RWPE1 (cell line): ENCODE measurements at places on chromosomes 11 and 22.
A peak's percentile ranks its signal among the peaks of the same experiment; 100 is the strongest.

DNA sequence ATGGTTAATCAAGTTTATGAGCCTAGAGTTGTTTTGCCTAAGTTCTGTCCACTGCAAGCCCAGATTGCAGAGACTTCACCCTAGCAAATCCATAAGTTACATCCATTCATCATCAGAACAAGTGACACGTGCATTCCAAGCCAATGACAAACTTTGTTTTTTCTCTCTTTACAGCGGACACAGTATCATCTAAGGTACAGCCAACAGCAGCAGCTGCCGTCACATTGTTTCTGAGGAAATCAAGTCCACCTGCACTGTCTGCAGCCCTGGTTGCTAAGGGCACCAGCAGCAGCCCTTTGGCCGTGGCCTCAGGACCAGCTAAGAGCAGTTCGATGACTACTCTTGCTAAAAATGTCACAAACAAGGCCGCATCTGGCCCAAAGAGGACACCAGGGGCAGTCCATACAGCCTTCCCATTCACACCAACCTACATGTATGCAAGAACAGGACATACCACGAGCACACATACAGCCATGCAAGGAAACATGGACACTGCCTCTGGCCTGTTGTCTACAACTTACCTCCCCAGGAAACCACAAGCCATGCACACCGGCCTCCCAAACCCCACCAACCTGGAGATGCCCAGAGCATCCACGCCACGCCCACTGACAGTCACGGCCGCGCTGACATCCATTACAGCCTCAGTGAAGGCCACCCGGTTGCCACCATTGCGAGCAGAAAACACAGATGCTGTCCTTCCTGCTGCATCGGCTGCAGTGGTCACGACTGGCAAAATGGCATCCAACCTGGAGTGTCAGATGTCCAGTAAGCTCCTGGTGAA lies 155.8 kb downstream of the C11orf91 start:
- no peak for DNase-seq

DNA sequence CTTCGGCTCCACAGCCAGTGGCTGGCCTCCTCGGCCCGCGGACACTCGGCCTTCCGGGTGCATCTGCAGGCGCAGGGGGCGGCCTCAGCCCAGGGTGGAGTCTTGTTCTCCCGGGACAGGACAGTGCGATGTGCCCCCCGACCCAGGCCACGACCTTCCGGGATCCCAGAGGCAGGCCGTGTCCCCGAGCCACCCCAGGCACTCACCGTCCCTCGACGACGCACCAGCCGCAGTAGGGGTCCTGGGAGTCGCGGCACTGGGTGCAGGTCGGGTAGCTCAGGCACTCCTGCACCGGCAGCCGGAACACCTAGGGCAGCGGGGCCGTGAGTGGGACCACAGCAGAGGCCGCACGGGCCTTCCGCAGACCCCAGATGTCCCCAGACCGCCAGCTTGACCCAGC lies 17.6 kb upstream of the MAPK11 start:
- no peak for DNase-seq

- DNase-seq: no peak
Observed at GRCh38 chr22:37409459-37410050, 17.7 kb downstream of the ELFN2 start.

GRCh38 chr11:20844216-20844615 lies 174.8 kb downstream of the NELL1 start:
- DNase-seq: no peak

- no peak for DNase-seq
Observed at GRCh38 chr11:104704888-104705287, 193.4 kb downstream of the CASP12 start.

GRCh38 chr22:22558972-22559603 lies at the start of gene PRAME:
Gene PRAME, minus strand, starts transcription at chr22:22559265. Its CDS starts 2,433 bp downstream, at chr22:22556832.
- DNase-seq: peak; percentile 8

- DNase-seq: no peak
Observed at GRCh38 chr11:117390743-117391142, 63.1 kb downstream of the CEP164 start.

- no peak for DNase-seq
Observed at GRCh38 chr11:108985945-108986279, 321.0 kb downstream of the DDX10 start.

DNA sequence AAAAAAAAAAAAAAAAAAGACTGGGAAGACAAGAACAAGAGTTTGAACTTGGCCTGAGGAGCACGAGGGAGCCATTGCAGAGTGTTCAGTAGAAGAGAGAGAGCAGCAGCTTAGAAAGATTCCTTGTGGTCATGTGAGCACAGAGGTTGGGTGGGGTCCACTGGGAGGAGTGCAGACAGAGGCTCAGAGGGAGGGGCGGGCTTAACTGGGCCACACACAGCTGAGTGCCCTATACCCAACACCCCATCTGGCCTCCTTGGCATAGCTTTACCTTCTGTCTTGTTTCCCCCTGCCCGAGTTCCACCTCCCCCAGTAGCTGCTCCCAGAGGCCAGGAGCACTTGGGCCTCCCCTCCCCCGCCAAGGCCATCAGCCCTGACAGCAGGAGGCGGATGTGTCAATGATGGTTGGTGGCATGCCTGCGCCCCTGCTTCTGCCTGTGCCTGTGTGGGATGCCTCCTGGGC lies 12.1 kb downstream of the C11orf86 start:
- no peak for DNase-seq

- DNase-seq: peak; percentile 38
Observed at GRCh38 chr22:44870021-44870420, 117.6 kb downstream of the ARHGAP8 start.

DNA sequence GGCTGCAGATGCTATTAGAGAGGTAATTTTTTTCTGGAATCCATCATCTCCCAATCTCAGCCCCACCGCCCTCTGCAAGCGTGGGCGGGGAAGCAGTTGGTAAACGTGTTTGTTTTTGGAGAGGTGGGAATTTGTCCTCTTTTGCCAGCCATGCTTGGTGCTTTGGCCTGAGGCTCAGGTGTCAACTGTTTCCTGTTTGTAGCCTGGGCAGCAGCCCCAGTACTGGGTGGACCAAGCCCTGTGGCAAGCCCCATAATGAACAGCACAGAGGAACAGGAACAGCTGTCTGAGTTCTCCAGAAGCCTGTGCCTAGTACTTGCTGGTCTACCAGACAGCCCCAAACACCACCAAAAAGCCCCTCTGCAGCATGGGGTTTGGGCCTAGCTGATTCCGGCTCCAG lies 39.6 kb downstream of the POU2F3 start:
- DNase-seq: no peak

GRCh38 chr11:69008737-69009440 lies 4.2 kb downstream of the MRGPRF start:
- peak; percentile 98 for DNase-seq

DNA sequence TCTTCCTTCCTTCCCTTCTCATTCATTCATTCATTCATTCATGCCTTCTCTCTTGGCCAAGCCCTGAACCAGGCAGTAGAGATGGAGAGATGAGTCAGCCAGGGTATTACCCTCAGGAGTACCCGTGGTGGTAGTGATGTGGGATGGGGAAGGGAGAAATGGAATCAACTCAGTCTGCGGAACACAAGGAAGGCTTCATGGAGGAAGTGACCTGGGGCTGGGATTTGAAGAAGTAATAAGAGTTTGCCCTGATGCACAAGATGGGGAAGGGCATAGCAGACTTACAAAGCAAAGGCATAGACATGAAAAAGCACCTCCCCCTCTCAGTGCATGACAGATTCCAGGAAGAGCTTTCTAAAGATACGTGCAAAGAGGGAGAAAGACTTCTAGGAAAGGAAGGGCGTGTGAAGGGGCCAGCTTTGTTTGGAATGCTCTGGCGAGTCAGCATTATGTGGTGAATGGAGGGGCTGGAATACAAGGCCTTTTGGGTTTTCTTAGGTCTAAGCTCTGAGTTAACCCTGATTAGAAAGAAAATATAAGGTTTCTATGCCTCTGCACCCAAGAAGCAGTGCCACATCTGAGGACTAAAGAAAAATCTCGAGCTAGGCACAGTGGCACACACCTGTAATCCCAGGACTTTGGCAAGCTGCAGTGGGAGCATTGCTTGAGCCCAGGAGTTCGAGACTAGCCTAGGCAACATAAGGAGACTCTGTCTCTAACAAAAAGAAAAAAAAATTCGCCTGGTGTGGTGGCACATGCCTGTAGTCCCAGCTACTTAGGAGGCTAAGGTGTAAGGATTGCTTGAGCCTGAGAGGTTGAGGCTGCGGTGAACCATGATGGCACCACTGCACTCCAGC lies 36.4 kb upstream of the ACER3 start:
- DNase-seq: peak; percentile 48

- no peak for DNase-seq
Observed at GRCh38 chr11:8318536-8318935, 54.9 kb upstream of the LMO1 start.

GRCh38 chr11:123431619-123432018 lies 1.6 kb downstream of the GRAMD1B start:
- no peak for DNase-seq

DNA sequence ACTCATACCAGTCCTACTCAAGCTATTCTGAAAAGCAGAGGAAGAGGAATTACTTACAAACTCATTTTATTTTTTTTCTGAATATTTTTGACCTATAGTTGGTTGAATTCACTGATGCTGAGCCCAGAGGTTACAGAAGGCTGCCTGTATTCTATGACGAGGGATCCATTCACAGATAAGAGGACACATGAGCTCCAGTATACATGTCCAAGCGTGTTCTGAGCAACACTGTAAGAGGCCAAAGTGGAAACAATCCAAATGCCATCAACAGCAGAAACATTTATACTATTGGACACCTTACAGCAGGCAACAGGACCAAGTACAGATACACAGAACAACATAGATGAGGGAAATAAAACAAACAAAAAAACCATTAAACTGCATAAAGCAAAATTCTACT lies 10.3 kb downstream of the KDM4E start:
- DNase-seq: peak; percentile 50

GRCh38 chr11:63847363-63847762 lies 8.5 kb downstream of the MARK2 start:
- peak; percentile 34 for DNase-seq

DNA sequence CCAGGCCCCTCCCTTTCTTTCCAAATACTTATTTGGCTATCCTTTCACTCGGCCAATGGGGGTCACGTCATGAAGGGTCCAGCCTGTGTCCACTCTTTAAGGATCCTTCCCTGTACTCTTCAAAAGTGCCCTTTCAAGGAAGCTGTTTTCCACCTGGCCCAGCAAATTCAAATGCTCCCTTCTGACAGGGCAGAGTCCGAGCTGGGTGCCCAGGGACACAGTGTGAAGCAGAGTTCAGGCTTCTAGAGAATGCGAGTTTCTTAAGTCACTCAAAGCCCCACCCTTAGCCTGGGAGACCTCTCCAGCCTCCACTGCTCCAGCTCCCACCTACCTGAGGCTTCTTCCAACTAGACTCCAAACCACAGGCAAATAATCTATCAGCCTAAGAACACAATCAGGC lies 5.5 kb upstream of the APOA1 start:
- DNase-seq: no peak

- no peak for DNase-seq
Observed at GRCh38 chr11:130814440-130815096, 101.7 kb downstream of the SNX19 start.

- no peak for DNase-seq
Observed at GRCh38 chr22:23755711-23756110, 1.5 kb upstream of the VPREB3 start.

DNA sequence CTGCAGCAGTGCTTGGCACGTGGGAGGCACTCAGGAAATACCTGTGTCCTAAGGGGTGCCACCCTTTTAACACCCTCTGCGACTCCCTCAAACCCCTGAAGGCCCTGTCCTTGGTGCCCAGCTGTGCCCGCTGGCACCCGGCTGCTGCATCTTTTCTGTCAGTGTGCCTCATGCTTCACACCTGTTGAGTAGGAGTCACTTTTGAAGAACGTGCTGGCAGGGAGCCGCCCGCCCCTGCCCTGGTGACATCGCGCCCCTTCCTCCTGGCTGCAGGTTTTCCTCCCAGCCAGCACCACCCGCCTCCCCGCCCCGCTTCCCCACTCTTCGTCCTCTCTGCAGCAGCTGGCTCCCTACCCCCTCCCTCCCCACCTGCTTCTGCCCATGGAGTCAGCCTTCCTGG lies 17.8 kb downstream of the FRMD8 start:
- no peak for DNase-seq

DNA sequence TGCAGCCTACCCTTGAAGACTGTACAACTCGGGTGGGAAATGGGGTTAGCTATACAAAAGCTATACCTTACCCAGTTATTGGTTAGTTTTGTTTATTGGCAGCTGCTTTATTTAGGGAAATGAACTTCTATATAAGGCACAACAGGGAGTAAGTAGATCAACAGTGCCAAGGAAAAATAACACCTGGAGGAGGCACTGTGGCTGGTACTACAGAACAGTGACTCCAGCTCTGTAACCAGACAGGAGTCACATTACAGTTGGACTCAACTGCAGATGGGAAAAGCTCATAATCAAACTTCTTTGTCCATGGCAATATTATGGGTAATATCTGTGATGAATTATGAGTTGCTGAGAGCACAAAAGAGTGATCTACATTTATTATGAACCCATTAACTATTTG lies 14.0 kb downstream of the P4HA3 start:
- DNase-seq: no peak

DNA sequence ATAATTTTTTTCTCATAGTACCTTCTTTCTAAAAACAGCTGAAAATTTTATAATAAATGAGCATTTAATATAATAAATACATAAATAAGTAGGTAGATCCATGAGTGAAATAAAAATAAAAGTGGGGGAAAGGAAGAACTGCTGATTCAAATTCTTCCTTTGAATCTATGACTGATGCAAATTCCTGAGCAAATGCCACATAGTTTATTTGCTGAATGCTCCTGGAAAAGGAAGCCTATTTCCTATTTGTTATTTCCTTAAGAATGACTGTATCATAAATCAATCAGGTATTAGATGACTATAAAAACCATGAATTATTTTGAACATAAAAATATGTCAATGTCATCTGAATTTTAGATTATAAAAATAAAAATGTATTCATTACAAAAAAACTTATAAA lies 16.6 kb downstream of the BTBD10 start:
- peak; percentile 33 for DNase-seq

DNA sequence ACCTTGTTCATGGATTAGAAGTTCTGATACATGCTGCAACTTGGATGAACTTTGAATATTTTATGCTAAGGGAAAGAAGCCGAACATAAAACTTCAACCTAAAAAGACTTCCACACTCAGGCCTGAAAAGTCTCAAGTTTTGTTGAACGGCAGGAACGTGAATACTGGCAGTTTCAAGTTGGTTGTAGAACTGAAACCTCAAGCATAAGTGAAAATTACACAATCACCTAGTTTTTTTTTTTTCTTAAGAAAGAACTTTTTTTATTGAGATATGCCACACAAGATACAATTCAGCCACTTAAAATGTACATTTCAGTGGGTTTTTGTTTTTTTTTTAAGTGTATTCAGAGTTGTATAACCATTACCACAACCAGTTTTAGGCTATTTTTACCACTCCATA lies 50.8 kb upstream of the ADORA2A start:
- no peak for DNase-seq

DNA sequence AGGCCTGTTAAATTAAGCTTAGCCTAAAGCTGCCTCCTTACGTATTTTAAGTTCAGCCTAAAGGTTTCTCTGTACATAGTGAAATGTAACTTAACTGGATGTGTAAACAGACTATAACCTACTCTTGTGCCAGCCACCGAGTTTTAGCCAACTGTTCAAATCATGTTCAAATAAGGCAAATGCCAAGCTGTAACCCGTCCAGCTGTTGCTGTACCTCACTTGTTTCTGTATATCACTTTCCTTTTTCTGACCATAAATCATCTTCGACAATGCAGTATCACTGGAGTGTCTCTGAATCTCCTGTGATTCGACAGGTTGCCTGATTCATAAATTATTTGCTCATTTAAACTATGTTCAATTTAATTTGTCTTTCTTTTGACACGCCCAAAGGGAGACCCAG lies 4.0 kb upstream of the PLAAT5 start:
- no peak for DNase-seq

GRCh38 chr11:92458486-92458885 lies 233.9 kb downstream of the FAT3 start:
- no peak for DNase-seq

- no peak for DNase-seq
Observed at GRCh38 chr11:44537679-44538078, 27.8 kb upstream of the CD82 start.
